ENCODE measurements at places on chromosomes 5 and 9.

- DNase-seq, result peak; percentile 29
Measured at GRCh38 chr5:88829054-88829453, 53.9 kb downstream of the MEF2C start.

DNA sequence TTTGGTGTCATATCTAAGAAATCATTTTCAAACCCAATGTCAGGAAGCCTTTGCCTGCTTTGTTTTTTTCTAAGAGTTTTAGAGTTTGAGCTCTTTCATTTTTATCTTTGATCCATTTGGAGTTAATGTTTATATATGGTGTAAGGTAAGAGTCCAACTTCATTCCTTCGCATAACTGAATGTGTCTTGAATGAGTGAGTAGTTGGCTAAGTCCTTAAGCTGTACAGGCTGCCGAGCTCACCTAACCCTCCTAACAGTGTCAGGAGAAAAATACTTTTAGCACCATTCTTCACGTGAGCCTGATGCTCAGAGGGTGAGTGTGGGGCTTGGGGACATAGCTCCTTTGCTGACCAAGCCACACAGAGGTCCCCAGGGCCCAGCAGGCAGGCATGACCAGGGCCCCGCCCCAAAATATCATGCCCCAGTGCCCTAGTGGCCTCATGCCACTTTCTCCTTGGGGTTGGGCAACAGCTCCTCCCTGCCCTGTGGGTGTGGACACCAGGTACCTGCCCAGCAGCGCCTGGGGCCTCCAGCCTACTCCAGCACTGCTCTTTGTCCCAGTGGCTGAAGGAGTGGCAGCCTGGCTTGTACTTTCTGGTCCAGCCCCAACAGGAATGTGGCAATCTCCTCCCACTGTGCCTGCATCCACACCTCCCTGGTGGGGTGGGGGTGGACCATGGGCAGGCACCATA lies 17.2 kb downstream of the PPARGC1B start:
- no peak for DNase-seq

DNA sequence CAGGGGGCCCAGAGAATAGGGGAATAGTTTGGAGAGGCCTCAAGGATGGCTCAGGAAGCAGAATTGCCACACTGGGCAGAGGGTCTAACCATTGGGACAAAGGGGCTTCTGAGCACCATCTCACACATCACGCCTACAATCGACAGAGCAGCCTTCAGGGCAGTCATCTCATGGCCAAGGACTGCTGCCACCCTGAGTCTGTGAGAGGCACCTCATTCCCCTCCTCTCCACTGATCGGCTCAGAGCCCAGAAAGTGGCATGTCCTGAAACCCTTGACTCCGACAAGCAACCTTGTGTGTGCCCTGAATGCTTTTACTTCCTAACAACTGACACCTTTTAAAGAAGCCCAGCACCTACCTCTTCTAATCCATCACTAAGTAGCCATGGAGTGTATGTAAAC lies 128.9 kb upstream of the PTPN3 start:
- DNase-seq, result no peak

DNA sequence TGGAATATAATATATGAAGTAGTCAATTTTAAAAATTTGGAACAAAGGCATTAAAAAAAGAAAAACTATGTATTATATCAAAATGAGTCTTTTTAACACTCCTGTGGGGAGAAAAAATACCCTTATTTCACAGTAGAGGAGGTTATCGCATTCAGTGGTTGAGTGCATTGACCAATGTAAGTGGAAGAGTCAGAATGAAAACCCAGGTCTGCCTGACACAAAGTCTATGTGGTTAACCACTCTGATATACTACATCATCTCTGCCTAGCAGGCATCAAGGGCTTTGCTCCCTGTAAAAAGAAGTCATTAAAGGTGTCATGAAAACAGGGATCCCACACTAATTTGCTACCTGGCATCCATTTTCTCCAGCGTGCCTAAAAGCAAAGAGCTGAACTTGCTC lies 417.2 kb upstream of the C9orf72 start:
- DNase-seq, result no peak

- DNase-seq, result peak; percentile 22
Measured at GRCh38 chr5:147805030-147805454, 22.5 kb upstream of the JAKMIP2 start.

DNA sequence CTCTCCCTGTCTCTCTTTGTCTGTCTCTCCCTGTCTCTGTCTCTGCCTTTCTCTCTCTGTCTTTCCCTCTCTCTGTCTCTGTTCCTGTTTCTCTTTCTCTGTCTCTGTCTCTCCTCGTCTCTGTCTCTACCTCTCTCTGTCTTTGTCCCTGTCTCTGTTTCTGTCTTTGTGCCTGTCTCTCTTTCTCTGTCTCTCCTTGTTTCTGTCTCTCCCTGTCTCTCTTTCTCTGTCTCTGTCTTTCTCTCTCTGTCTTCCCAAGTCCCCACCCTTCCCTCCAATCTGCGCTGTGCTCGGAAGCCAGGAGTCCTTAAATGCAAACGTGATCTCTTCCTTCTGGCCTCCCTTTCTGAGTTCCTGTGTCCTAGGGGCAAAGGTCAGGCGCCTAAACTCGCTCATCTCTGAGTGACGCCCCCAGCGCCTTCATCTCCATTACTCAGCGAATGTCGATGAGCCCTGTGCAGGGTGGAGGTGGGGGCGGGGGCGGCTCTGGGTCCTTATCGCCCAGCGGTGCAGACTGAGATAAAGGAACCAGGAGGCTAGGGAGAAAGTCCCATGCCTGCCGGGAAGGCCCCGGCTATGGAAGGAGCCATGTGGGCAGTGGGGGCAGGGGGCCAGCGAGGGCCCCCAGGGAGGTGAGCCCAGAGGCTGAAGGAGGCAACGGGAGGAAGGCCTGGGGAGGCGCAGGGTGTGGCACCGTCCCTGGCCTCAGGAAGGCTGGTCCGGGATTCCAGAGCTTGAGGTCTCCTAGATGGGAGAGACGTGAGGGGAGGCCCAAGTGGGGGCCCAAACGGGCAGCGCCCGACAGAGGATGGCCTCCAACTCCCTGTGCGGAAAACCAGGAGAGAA lies 1.5 kb upstream of the SLC6A19 start:
- DNase-seq, result peak; percentile 70

GRCh38 chr9:90433398-90433941 lies 209.2 kb downstream of the DIRAS2 start:
- no peak for DNase-seq

- DNase-seq, result no peak
Measured at GRCh38 chr5:98069876-98070512, 703.5 kb upstream of the RGMB start.

GRCh38 chr5:125552486-125552885 lies 806.0 kb upstream of the ZNF608 start:
- DNase-seq, result no peak

GRCh38 chr9:69198521-69199220 lies 24.6 kb downstream of the TJP2 start:
- DNase-seq, result no peak

DNA sequence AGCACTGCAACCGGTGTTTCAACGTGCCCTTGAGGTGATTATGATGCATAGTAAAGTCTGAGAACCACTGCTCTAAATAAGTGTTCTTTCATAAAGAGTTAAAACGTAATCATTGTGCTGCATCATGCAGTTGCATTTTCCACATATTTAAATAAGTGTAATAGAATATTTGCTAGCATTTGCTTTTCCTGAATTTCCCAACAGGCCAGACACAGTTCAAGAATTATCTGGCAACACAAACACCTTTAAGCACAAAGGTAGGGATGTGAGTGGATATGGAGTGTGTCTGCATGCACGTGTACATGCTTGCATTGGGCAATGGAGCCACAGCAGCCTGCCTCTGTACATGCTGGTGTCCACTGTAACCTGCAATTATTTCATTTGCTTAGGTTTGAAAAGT lies 193.6 kb upstream of the PIK3R1 start:
- no peak for DNase-seq

DNA sequence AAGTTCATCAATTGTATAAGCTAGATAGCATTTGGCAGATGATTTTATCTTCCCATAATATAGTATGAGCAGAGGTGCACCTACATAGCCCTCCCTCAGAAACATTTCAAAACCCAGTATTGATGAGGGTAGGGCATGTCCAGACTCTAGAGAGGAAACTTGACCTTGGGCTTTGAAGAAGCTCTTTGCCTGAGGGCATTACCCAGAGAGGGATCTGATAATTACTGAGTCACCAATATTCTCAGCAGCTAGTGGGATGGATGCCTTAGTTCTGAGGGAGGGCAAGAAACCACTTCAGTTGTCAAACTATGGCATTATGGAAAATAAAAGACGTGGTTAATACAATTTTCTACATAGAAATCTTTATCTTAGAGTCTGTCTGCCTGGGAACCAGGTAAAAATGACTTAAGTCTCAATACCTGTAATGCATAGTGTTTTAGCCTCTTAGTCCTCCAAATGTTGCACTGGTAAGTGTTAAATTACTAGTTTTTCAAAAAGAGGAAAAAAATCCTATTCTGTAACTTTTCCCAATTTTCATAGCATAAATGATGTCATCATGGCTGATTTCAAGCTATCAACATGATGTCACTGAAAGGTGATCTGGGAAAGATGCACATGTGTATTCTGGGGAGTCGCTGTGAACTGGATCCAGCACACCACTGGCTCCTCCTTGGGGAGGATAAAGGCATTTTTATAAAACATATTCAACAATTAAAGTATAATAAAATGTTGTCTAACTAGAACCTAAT lies 809.0 kb downstream of the KCTD16 start:
- DNase-seq, result no peak

- no peak for DNase-seq
Measured at GRCh38 chr9:28707616-28708015, 1134.3 kb upstream of the C9orf72 start.

- no peak for DNase-seq
Measured at GRCh38 chr5:59445741-59446140, 447.8 kb downstream of the PDE4D start.

DNA sequence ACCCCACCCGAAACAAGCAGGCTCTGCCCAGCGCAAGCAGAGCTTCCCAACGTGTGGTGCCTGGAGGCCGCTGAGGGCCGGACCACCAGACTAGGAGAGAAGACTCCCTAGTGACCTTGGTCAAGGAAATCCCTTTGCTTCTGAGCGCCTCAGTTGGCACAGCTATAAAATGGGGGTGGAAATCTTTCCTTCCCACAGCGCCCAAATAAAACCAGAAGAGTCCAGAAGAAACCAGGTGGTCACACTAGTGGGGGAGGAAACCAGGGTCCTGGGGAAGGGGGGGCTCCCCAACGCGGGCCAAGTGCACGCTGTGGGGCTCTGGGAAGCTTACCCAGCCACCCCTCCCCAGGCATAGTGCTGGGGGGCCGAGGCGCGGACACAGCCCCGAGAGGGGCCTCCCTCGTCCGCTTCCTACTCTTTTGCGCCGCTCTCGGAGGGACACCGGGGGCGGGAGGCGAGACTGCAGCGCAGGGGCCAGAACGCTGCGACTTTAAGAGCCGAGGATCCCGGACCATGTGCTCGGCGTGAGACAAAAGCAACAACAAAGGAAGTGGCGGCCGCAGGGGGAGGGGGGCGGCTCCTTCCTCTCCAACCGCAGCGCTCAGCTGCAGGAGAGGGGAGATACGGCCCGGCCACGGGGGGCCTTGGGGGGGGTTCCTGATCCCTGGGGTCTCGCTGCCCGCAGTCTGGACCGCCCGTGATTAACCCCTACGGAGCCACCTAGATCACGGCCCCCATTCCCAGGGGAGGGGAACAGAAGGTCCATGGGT lies 885 bp downstream of the RNF44 start:
- peak; percentile 83 for DNase-seq

DNA sequence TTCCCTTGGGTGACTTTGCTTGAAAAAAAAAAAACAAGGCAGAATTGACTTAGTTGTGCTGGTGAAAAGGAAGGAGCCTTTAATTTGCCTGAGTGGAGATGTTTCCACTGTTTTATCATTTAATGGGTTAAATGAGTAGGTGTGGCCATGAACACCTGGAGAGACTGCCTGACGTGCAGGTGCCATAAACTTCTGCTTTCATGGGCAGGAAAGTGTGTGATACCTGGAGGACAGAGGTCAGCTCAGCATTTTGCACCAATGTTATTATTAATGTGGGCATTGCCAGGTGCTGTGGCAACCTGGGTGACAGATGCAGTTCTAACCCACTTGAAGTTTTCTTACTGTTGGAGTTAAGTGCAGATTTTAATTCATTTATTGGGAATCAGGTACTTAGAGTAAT lies 145.4 kb downstream of the CD180 start:
- DNase-seq, result no peak

DNA sequence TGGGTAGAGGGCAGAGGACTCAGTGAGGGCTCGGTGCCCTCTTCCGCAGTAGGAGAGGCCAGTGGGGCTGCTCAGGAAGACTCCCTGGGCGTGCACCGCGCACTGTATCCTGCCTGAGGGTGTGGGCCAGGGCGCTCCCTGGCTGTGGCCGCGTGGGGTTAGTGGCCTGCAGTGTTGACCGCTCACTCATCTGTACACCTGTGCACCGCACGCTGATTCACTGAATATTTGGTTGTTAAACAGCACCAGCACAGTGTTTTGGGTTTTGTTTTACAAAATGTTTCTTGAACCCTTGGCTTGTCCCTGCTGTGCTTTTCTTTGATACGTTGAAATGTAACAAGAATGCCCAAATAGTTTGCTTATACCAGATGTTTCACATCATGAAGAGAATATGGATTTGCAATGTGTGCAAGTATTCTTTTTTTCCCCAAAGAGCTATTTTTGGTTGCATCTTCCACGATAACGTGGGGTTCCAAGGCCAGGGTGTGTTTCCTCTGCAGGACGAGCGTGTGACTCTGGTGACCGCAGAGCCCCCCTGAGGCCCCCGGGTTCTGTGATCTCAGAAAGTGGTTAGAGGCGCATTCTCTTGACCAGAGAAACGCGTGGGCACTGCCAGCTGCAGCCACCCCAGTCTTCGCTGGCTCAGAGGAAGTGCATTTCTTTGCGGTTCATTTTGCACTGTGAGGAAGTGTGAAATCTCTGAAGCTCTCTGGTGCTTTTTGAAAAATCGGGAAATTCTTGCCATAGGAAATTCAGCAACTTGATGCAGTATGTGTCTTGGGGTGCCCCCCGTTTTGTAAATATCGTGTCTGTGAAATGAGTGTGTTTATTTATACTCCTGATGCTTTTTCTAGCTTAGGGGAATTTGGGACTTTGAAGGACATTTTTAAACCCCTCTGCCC lies 46.9 kb downstream of the AHRR start:
- peak; percentile 58 for DNase-seq

- DNase-seq, result no peak
Measured at GRCh38 chr5:3302228-3302627, 293.4 kb upstream of the IRX1 start.

DNA sequence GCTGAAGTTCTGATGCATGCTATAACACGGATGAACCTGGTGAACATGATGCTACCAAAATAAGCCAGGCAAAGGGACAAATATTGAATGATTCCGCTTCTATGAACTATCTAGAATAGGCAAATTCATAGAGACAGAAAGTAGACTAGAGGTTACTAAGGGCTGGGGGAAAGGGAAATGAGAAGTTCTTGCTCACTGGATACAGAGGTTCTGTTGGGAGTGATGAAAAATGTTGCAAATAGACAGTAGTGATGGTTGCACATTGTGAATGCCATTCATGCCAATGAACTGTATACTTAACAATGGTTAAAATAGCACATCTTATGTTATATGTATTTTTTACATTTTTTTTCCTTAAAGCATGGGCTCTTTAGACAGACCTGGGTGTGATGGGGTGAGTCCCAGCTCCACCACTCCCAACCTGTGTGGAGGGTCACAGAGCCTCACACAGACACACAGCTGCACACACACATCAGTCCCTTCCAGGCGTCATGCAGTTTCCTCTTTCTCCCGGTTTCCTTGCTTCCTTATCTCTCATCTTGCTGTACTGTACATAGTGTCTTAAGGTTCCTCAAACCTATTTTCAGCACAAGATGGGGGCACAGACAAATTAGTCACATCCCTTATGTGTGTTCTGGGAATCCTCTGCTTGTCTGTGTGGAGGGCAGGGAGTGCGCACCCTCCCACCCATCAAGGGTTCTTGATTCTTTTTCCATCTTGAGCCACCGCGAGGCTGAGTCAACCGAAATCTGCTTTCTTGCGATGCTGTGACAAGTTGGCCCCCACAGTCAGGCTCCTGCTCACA lies 192.9 kb downstream of the CRB2 start:
- DNase-seq, result peak; percentile 65

- DNase-seq, result no peak
Measured at GRCh38 chr5:4348423-4348822, 752.8 kb downstream of the IRX1 start.
